Hematopoietic multipotent progenitor cell treated with erythropoietin and hydrocortisone succinate and interleukin-3 and kit ligand, for 8 days (in vitro differentiated cells): ENCODE measurements at places on chromosomes 2 and 18.

GRCh38 chr18:21911551-21911950 is 171.0 kb downstream of the MIB1 start:
- no peak for DNase-seq

- DNase-seq: peak; percentile 70
Observed at GRCh38 chr2:58762176-58762781, 521.2 kb upstream of the FANCL start.

- no peak for DNase-seq
Observed at GRCh38 chr2:217623281-217623912, 379.4 kb downstream of the TNS1 start.

- no peak for DNase-seq
Observed at GRCh38 chr2:8277921-8278571, 403.8 kb upstream of the ID2 start.

- DNase-seq: no peak
Observed at GRCh38 chr2:127580167-127581049, 44.9 kb downstream of the MYO7B start.

DNA sequence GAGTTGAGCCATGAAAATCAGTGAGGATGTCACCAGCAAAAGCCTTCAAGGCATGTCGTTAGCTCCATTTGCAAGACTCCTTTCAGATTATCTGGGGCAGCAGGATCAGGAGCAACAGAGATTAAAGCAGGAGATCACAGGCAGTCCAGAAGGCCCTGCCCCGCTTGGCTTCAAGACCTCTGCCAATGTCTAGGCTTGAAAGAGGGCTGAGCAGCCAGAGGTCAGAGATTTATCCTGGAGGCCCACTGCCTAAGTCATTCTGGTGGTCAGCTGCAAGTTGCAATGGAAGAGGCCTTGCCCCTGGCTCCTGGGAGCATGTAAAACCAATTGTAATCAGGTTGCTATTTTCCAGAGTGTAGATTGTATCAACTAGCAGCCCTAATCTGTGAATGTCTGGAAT is 416.5 kb downstream of the BCL11A start:
- no peak for DNase-seq

GRCh38 chr18:33840212-33840593 is 262.2 kb downstream of the ASXL3 start:
- DNase-seq: no peak

- DNase-seq: no peak
Observed at GRCh38 chr2:65397122-65397521, 35.3 kb downstream of the SPRED2 start.

- no peak for DNase-seq
Observed at GRCh38 chr18:29034113-29034856, 857.4 kb upstream of the CDH2 start.

DNA sequence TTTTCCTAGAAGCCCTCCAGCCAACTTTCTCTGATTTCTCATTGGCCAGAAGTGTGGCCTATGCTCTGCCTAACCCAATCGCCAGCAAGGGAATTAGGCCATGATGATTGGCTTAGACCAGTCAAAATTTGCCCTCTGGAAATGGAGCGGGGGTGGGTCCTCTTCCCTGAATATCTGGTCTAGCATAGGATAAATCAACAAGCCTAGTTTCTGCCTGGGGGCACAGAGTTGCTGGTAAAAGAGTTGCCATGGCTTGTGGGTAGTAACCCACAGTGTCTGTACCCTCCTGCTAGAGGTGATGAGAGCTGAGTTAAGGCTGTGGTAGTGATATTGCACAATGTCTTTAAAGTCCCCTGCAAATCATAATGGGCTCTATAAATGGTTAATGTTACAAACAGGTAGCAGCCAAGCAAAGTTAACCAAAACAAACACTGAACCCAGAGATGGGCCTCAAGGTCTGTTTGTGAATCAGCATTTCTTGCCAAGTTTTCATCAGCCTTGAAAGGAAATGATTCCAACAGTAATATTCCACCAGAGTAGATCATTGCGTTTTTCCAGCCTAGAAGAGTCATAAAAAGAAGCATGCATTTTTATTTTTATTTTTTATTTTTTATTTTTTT is 19.3 kb downstream of the GALM start:
- no peak for DNase-seq

DNA sequence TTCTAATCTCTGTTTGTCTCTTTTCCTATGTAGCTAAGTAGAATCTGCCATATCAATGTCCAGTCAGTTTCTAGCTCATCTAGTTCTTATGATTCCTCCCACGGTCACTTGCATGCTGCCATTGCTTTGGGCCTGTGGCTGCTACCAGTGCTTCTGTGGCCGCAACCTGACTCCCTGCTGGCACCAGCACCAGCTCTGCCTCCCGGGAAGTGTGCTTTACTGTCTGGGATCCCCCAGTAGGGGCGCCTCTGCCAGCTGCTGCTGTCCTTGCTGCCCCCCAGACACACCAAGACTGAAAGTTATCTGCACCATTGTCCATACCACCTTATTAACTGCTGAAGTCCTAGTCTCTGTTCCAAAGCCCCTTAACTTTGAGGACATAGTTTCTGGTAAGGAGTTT is 56.3 kb downstream of the RAPGEF4 start:
- DNase-seq: no peak

GRCh38 chr18:52045946-52046675 is 293.9 kb upstream of the DCC start:
- DNase-seq: no peak

DNA sequence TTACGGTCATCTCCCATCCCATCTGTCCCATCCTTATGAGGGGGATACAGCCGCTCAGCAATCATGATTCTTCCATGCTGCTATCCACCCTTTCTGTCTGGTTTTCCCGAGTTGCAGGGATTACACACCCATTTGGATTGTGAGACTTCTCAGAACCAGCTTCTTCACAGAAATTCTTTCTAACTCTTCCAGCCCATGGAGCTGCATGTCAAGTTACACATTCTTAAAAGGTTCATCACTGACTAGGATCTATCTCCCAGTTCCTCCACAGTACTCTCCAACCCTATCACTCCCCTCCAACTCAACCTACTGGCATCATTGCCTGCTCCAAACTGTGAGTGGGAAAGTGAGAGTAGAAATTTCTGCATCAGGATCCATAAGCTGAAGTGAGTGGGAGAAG is 558.2 kb upstream of the TNP1 start:
- no peak for DNase-seq

- DNase-seq: peak; percentile 70
Observed at GRCh38 chr2:120174963-120175581, 48.1 kb downstream of the TMEM185B start.

- no peak for DNase-seq
Observed at GRCh38 chr2:143946436-143947391, 573.2 kb downstream of the ZEB2 start.

GRCh38 chr18:58438958-58439300 is 190.0 kb downstream of the ALPK2 start:
- no peak for DNase-seq

DNA sequence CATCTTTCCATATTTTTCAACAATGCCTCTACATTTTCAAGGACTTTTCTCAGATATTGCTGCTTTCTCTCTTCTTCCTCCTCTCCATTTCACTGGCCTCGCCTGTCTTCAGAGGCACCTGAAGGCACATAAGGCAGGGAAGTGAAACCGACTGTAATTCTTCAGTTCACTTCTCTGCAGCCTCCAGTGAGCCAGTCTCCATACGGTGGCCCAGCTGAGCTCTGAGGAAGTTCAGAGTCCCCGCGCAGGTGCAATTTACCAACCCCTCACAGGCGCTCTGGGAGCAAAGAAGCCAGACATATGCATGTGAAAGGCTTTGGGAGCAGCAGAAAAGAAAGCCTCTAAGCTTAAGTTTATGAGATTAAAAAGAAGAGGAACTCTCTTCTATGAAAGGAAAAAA is 12.4 kb downstream of the KLHL14 start:
- DNase-seq: no peak

GRCh38 chr2:191247381-191248057 is 2.3 kb downstream of the MYO1B start:
- DNase-seq: no peak

- no peak for DNase-seq
Observed at GRCh38 chr2:118800736-118801135, 46.7 kb downstream of the EN1 start.

GRCh38 chr2:130314377-130314776 is 28.3 kb upstream of the IMP4 start:
- DNase-seq: no peak

DNA sequence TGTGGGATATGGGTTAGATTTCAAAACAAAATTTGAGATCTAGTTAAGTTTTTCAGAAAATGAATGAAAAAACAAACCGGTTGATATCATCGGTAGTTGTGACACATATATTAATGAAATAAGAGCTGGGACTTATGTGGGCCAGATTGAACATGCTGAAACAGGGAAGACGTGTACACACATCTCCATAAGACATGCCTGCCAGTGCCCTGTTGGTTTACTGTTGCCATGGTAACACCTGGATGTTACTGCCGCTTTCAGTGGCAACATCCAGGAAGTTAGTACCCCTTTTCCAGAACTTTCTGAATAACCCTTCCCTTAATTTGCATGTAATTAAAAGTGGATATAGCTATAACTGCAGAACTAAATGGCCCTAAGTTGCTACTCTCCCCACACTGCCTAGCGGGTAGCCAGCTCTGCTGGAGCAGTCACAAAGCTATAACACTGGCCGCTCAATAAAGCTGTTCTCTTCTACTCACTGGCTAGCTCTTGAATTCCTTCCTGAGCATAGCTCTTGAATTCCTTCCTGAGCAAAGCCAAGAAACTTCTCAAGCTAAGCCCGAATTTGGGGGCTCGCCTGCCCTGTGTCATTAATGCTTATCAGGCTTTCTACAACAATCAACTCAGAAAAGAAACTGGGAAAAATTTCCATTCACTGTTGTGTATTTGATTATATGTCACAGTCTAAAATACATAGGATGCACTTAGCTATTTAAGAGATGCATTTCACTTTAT is 776.3 kb upstream of the CDH7 start:
- DNase-seq: no peak

- DNase-seq: no peak
Observed at GRCh38 chr2:52970642-52971041, 797.0 kb upstream of the CHAC2 start.

GRCh38 chr2:104804148-104804890 is 49.6 kb upstream of the POU3F3 start:
- DNase-seq: no peak

DNA sequence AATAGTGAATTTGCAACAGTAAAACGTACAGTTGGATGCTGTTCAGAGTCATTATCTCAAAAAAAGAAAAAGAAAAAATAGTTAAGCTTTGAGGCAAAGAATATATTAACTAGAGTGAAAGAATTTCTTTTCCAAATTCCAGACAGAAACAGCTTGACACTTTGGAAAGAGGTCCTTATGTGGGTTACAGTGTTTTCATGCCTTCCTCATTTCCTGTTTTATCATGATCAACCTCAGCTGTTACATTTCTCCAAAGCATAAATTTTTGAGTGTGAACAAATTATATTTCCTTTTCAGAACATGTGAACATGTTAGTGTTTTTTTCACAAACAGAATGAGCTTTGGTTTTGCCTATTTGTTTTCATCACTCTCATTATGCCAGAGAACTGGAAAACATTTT is 13.6 kb downstream of the FRZB start:
- DNase-seq: no peak

GRCh38 chr2:211751848-211752247 is 786.8 kb downstream of the ERBB4 start:
- no peak for DNase-seq

GRCh38 chr2:238916875-238917590 is 69.1 kb downstream of the TWIST2 start:
- no peak for DNase-seq
